ENCODE measurements at places on chromosomes 16 and 17.

DNA sequence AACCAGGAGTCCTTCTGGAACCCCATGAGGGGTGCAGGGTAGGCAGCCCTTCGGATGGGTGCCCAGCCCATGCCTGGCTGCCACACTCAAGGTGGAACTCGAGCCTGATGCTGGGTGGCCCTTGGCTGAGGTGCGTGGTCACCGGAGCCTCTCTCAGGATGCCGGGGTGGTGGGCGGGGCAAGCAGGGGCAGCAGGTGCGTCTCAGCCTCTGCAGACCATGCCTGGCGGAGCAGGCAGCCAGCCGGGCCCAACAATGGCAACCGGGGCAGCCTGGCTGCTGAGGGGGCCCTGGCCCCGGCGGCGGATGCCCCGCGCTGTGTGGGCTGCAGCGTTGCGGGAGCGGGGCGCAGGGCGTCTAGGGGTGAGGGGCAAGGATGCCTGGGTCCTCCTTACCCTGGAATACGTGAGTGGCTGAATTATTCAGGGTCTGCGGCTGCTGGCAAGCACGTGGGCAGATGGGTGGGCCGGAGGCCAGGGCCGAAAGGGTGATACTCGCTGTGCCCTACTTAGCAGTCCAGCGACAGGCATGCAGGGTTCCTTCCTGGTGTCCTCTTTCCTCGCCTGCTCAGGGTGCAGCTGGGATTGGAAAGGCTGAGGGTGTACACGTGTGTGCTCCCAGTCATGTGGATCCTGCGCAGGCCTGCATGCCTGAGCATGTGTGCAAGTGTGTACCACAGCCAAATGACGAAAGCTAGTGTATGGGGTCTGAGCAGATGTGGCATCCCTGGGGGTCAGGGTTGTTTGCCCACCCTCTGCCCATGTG lies 14.6 kb downstream of the MYO15A start:
- no peak for DNase-seq

- no peak for DNase-seq
These were observed 625.6 kb downstream of the TMEM114 start for GRCh38 chr16:7964744-7965143.

GRCh38 chr17:39197380-39198185 lies at the start of gene CACNB1:
Gene CACNB1, minus strand, starts transcription at chr17:39197669. Its CDS starts 174 bp downstream, at chr17:39197495.
- DNase-seq, result peak; percentile 88

GRCh38 chr16:86635176-86635876 lies 57.0 kb downstream of the FOXL1 start:
- DNase-seq, result peak; percentile 50

DNA sequence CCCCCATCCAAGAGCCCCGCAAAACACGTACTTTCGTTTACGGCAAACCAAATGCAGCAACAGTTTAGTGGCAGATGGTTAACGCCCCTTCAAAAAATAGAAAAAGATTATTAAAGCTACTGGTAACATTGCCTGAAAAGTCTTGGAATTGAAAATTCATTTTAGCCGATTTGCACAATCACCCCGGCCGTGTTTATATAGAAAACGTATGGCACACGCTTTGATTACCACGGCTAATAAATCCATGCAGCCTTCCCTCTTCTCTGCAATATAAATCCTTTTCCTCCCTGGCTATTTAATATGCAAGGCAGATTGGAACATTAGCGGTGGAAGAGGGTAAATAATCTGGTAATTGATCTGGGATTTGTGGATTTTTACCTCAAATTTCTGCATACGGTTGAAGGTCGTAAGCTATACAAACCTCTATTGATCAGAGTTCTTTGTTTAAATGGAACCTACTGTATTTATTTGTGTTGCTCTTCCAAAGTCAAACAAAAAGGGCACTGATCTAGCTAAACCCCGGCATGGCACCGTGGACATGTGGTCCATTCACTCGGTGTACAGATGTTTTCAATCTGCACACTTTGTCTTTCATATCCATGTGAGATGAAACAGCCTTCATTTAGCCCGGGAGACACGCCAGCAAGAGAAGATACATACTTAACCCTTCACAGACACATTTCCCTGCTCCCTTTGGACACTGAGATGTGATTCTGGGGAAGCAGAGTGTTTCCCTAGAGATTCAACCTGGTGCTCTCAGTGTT lies 238.1 kb upstream of the MAF start:
- peak; percentile 93 for DNase-seq

DNA sequence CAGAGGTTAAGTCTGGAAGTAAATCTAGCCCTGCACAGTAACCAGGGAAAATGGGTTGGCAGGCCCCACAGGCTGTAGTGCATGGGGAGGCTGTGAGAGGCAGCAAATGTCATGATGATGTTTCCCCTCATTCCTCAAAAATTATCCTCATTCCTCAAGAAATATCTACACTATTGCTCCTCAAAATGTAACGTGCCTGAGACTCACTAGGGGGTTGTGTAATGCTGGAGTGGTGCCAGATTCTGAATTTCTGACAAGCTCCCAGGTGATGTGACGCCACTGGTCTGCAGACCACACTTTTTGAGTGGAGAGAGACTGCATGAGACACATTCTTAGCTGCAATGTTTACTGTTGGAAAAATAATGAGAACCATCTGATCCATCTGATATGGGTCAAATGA lies 1.2 kb upstream of the MPP3 start:
- DNase-seq, result no peak

DNA sequence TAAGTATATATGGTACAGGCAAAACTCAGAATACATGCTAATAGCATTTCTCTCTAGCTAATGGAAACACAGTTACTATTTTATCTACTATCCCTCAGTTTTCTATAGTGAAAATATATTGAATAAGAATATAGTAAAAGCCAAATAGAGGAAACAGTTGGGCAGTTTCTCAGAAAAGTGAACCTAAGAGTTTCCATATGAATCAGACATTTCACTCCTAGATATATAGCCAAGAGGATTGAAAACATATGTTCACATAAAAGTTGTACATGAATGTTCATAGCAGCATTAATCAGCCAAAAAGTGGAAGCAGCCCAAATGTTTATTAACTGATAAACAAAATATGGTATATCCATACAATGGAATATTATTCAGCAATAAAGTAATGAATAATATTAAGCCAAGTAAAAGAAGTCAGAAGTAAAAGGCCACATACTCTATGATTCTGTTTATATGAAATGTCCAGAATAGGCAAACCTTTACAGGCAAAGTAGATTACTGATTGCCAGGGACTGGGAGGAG lies 134.6 kb downstream of the CYB561 start:
- no peak for DNase-seq

GRCh38 chr16:64996641-64997040 lies 125.2 kb downstream of the CDH11 start:
- no peak for DNase-seq

Measured in umbilical cord (tissue), 2 donors.